NCI-H2081 treated with DMSO at 0.1 percent for 48 hours (cell line): ENCODE measurements at places on chromosomes 1 and 21.

DNA sequence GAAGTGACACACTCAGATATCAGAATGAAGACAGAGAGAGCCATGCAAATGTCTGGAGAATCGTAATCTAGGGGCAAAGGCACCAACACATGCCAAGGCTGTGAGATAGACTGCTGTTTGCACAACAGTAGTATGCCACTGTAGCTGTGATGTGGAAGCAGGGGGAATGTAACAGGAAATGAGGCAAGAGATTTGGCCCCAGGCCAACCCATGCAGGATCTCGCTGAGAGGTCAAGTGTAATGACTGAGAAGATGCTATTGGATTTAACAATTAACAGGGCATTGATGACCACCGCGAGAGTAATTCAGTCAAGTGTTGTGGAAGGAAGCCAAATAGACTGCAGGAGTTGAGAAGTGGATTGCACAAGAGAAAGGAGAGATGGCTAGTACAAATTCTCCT is 107.3 kb upstream of the ST6GALNAC5 start:
- no peak for DNase-seq

DNA sequence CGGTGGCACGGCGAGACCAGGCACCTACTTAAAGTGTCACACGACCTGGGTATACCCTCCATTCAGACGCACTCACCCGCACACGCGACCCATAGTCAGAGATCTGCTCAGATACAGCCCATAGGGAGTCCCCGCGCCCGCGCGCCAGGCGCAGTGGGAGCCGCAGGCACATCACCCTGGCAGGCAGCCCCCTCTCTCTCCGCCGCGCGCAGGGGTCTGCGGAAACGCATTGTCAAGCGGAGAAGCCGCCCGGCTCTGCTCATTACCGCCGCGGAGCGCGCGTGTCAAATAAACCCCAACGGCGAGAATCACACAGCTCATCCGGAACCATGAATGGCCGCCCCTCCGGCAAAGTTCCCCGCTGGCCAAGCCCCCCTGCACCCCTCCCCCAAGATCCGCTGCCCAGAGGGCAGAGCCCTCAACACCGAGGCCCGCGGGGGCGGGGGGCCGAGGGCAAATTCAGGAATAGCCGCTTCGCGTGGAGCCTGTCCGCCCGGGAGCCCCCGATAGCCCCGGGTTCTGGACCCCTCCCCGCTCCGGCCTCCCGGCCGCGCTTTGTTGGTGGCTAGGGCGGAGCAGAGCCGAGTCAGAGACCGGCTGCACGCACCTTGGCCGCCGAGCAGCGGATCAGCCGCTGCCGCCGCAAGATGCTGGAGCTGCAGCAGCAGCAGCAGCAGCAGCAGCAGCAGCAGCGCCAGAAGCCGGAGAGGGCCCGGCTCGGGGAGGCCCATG is 522 bp downstream of the LRP8 start:
- no peak for DNase-seq

- DNase-seq, result no peak
These were observed 48.2 kb downstream of the SLC9C2 start for GRCh38 chr1:173554541-173555250.

- DNase-seq, result no peak
These were observed 51.7 kb downstream of the ABCA4 start for GRCh38 chr1:94068999-94069918.

GRCh38 chr21:44349416-44349846 is 4.0 kb upstream of the TRPM2 start:
- no peak for DNase-seq
